Esophagus squamous epithelium (tissue), 5 donors: ENCODE measurements at places on chromosomes 6 and 20.

- no peaks in the 10 kb centered on the region for H3K36me3 ChIP-seq
- H3K4me1 ChIP-seq: no peaks in the 10 kb centered on the region
- no peak overlapping the region for H3K27ac ChIP-seq
- H3K4me3 ChIP-seq: no peak overlapping the region
- DNase-seq: no peak
- no peaks in the 10 kb centered on the region for H3K27me3 ChIP-seq
These were observed 397.1 kb downstream of the ARHGAP18 start for GRCh38 chr6:129312880-129313279.

DNA sequence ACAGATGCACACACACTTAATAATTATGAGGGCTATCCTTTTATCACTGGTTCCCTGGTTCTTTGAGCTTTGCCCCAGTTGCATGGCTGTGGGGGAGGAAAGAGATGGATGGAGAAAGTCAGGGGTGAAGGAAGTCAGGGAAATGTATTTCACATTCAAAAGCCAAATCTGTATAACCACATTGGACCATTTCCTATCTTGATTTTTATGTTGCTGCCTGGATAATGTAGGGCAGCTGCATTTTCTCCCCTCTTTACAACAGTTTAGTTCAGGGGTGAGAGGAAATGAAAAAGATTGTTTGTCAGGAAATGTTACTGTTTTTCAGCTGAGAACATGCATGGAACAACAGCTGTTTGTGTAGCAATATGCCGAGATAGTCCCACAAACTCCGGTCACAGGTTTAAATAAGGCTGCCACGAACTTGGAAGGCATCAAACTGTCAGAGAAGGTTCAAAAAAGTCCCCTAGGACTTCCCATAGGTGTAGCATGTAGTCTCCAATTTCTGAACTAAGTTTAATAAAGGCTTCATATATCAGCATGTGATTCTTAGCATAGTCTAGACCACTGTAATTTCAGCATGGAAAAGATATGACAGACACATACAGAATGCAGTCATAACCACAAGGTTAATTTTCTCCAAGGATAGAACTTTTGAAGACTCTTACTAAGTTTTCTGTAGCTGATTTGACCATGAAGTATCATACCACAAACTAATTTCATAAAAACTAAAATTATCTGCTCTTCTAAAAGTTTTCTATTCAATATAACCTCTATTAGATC, 82.1 kb upstream of the COL21A1 start:
- H3K27ac ChIP-seq: no peak overlapping the region
- H3K4me3 ChIP-seq: no peak overlapping the region
- no peaks in the 10 kb centered on the region for H3K4me1 ChIP-seq
- no peaks in the 10 kb centered on the region for H3K27me3 ChIP-seq

DNA sequence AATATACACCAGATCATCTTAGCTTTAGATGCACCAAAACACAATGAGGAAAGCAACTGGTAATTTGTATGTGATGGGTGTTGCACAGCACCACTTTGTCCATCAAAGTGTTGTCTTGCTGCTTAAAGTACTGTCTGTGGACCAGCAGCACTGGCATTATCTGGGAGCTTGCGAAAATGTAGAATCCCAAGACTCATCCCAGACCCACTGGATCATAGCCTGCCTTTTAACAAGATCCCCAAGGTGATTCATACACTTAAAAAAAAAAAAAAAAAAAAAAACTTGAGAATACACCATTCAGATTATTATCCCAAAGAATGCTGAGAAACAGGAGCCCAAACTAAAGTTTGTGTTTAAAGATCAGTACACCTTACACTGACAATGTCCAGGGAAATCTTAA, 123.4 kb downstream of the TASP1 start:
- H3K27ac ChIP-seq: no peak overlapping the region
- H3K36me3 ChIP-seq: peaks cover 19% of the 10 kb centered on the region
- no peak for DNase-seq
- H3K4me1 ChIP-seq: no peaks in the 10 kb centered on the region

GRCh38 chr6:75600768-75601167, 912 bp upstream of the SENP6 start:
- peaks cover 60% of the 10 kb centered on the region for H3K4me1 ChIP-seq
- H3K36me3 ChIP-seq: no peaks in the 10 kb centered on the region
- peak overlapping the region; percentile 97 for H3K27ac ChIP-seq
- no peaks in the 10 kb centered on the region for H3K27me3 ChIP-seq
- H3K4me3 ChIP-seq: no peak overlapping the region

GRCh38 chr6:88561034-88561953, 395.1 kb upstream of the CNR1 start:
- H3K4me3 ChIP-seq: no peak overlapping the region
- no peak for DNase-seq
- H3K27me3 ChIP-seq: no peaks in the 10 kb centered on the region
- no peaks in the 10 kb centered on the region for H3K36me3 ChIP-seq
- H3K27ac ChIP-seq: no peak overlapping the region

DNA sequence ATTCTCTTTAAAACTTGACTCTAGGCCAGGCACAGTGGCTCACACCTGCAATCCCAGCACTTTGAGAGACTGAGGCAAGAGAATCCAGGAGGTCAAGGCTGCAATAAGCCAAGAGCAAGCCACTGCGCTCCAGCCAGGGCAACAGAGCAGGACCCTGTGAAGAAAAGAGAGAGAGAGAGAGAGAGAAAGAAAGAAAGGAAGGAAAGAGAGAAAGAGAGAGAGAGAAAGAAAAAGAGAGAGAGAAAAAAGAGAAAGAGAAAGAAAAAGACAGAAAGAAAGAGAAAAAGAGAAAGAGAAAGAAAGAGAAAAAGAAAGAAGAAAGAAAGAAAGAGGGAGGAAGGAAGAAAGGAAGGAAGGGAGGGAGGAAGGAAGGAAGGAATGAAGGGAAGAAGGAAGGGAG, 76.7 kb downstream of the RIN2 start:
- no peaks in the 10 kb centered on the region for H3K27me3 ChIP-seq
- H3K4me1 ChIP-seq: no peaks in the 10 kb centered on the region
- no peaks in the 10 kb centered on the region for H3K36me3 ChIP-seq

DNA sequence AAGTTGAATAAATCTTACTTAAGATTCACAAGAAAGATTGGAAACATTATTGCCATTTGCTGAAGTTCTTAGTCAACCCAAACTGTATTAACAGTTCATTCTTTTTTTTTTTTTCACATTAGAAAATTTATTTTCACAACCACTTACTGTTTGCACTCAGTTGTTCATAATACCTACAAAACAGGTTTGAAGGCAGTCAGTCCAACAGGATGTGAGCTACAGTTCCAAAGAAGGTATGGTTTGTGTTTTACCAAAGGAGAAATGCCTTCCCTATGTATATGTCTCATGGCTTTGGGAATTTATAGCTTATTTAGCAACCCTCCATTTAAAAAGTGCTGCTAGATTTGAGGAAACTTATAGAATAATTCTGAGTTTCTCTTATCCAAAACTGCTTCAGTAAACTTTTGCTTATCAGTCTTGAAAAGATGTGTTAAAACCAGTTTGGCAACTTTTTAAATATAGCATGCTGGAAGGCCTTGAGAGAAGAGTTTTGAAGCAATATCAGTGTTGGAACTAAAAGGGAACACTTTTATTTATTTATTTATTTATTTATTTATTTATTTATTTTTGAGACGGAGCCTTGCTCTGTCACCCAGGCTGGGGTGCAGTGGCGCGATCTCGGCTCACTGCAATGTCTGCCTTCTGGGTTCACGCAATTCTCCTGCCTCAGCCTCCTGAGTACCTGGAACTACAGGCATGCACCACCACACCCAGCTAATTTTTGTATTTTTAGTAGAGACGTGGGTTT, 46.8 kb upstream of the RREB1 start:
- DNase-seq: no peak
- peaks cover 4% of the 10 kb centered on the region for H3K4me1 ChIP-seq
- H3K4me3 ChIP-seq: no peak overlapping the region
- peak overlapping the region; percentile 90 for H3K27ac ChIP-seq
- H3K27me3 ChIP-seq: no peaks in the 10 kb centered on the region

GRCh38 chr6:44078827-44079671, 48.2 kb downstream of the MRPL14 start:
- H3K4me3 ChIP-seq: no peak overlapping the region
- no peaks in the 10 kb centered on the region for H3K27me3 ChIP-seq
- DNase-seq: no peak
- peaks cover 26% of the 10 kb centered on the region for H3K4me1 ChIP-seq
- no peak overlapping the region for H3K27ac ChIP-seq
